Stimulated activated CD8-positive, alpha-beta memory T cell treated with anti-CD3 and anti-CD28 coated beads, Interleukin-15, amount 100 ng/mL, for 4 hours (primary cell): ENCODE measurements at places on chromosomes 5 and 9.

- DNase-seq, result no peak
These were observed 215.7 kb downstream of the ATPSCKMT start for GRCh38 chr5:10034001-10034400.

- DNase-seq, result no peak
These were observed 88.7 kb downstream of the PIP5K1B start for GRCh38 chr9:68793605-68794343.

- no peak for DNase-seq
These were observed 138.3 kb upstream of the SMIM23 start for GRCh38 chr5:171647043-171647903.

GRCh38 chr9:114789006-114789405, 16.8 kb downstream of the TNFSF15 start:
- DNase-seq, result no peak

DNA sequence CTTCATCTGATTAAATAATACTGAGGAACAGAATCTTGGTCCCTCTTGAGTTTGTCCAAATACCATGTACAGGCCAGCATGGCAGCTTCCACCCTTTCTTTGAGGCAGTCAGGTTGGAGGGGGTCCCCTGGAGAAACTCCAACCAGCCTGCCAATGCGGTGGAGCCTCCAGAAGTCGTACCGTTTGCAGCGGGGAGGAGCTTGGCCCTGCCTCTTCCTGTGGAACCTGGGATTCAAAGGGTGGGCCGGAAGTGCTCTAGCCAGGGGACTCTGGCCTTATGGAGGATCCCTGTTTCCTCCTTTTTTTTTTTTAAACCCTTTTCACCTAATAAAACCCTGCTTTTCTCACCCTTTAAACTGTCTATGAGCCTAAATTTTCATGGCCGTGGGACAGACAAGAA, 216.3 kb upstream of the ZNF608 start:
- no peak for DNase-seq

DNA sequence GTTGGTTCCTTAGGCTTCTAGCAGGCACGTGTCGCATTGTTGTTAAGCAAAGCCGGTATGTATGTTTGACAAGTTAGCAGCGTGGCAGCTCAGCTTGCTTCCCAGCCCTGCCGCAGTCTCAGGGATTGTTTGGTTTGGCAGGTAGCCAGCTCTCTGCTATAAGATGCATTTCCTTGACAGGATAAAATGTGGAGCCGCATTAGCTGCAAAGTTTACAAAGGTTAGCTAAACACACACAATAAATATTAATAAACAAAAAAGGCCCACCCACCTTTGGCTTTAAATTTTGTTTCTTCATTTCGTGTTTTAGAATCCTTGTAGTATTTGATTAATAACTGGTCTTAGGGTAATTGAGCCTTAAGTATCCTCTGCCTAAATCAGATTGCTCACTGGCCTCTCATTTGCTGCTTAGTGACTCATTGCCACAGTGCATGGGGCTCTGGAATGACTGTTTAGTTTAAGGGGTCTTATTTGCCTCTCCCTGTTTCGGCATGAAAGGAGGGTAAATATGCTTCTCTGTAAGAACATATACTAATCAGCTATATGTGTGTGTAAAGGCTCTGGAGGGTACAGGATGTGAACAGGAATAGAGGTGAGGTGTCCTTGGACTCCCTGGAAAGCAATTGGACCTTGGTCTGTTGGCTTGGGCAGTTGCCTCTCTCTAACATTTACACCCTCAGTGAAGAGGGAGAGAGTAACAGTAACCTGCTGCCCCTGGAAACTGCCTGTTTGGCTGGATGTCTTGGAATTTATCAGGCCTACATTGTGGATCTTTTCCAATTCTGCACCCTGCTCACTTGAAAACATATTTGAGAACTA, 122.0 kb downstream of the GDNF start:
- DNase-seq, result no peak

DNA sequence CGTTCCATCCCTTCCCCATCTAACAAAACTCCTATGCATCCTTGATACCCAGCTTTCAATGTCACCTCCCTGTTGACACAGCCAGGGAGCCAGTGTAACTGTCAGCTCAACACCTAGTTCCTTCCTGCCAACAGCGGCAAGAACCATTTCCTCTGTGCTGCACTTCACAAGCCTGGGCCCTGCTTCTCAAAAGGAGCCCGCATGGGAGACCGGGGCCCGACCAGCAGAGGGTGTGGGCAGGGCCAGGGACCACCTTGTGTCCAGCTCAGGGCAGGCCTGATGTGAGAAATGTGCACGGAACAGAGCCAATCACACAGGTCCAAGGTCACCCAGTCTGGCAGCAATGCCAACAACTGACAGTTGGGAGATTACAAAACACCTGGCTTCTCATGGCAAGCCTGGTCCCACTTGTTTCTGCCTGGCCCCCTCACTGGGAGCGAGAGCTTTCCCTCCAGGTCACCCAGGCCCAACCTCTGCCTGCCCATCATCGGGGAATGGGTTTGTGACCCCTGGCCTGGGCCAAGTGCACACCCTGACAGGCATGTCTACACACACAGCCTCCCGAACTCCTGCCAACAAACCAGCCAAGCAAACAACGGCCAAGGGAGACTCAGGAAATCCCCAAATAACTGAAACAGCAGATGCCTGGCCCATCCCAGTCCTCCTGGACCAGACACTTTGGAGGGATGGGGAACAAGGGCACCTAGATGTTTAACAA, 3.1 kb downstream of the RNF44 start:
- DNase-seq, result peak; percentile 32

DNA sequence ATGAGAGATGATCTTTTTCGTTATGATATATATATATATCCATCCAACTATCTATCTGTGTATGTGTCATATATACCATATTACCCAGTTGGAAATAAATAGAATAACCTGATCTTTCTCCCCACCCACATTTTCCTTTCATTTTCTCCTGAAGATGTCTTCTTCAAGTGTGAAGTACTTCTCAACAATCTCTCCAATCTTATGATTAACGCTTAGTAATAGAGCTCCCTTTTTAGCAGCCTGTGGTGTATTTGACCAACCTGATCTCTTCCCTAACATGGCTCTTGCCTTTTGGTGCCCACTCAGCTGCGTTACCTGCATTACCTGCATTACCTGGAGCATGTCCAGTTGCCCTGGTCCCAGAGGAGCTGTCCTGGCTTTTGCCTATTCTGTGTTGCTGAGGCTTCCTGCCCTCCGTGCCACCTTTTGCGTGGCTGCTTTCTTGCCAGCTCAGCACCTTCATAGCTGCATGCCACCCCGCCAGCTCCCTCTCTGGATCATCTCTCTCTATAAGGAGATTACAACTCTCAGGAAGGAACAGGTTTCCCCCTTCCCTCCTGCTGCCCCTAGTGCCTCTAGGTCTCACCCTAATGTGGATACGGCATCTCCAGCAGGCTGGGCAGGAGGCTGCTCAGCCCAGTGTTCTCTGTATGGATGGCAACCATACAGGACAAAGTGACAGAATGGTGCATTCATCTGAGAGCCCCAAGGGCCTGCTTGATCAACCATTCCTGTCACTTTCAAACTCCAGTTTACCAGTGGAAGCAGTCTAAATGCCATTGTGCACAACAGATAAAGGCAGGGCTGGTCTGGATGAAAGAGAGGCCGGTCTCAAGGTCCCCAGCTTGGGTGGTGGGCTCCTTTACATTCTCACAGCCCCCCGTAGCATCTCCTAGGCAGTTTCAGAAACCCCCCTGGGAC, 126.7 kb downstream of the GADD45G start:
- DNase-seq, result no peak

DNA sequence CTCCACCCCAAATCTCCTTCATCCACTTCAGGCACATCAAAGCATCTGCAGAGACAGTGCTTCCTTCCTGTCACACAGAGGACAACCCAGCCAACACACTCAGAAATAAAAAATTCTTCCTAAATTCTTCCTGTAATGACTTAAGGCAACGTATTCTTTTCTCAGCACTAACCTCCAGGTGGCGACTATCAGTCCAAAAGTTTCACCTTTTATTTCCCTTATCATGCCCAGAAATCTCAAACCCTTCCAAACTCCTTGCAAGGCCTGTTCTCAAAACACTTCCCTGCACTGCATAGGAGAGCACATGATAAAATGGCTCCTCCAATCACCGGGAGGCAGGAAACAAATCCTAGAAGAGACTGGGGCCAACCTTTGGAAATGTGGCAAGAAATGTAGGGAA, 35.1 kb downstream of the SLIT3 start:
- no peak for DNase-seq
